Activated naive CD4-positive, alpha-beta T cell treated with anti-CD3 and anti-CD28 coated beads, Interleukin-2, amount 50 U/mL, for 72 hours (primary cell): ENCODE measurements at places on chromosomes 5 and 9. TPM values are rescaled to one million over a fixed set of nuclear protein-coding genes. Genes with fewer than 3 reads are reported as not detected.

- no peak for DNase-seq
Observed at GRCh38 chr5:64040490-64040889, 78.2 kb upstream of the HTR1A start.

GRCh38 chr5:142845954-142846398 lies 75.8 kb downstream of the ARHGAP26 start:
- no peak for DNase-seq

DNA sequence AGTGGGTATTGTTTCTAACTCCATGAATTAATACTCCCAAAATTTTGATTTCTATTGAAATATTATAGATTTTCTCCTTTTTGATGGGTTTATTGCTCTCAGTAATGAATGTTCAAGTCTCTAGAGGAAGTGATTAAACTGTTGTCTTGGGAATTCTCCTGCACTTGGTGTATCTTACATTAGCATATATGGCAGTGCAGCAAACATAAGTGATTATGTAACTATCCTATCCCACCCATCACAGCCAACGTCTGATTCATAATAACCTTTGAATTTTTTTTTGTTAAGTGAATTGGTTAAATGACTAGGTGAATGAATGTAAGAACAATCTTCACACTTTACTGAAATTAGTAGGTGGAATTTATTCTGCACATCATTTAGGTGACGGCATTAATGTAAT lies 483.7 kb downstream of the TAF11L14 start:
- DNase-seq: no peak

DNA sequence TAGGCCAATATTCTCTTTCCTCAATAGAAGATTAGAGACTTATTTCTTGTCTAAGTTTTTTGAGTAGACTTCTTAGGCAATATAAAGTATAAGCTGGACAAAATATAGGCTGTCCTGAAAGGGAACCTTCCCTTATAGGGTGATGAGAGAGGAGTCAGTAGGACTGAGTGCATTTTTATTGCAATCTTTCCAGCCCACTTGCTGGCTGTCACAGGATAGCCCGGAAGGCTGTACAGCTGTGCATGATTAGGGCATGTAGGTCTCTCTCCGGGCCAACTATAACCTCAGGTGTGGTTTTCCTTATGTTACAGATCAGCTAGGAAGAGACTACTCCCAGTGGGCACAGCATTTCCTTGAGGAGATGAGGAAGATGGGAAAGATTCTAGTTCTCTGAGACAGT lies 159.8 kb upstream of the MEF2C start:
- no peak for DNase-seq

GRIN3A gene
- total RNA-seq: not detected
